ENCODE measurements at places on chromosomes 2 and 18. TPM values are rescaled to one million over a fixed set of nuclear protein-coding genes. Genes with fewer than 3 reads are reported as not detected.

The NCKAP5 gene
- 3.4 TPM for polyA plus RNA-seq

The LRATD1 gene
- polyA plus RNA-seq: not detected

The GPR45 gene
- polyA plus RNA-seq: not detected

The SGPP2 gene
- 1.2 TPM for polyA plus RNA-seq

The DSC2 gene
- 6.4 TPM for polyA plus RNA-seq

The GAREM2 gene
- 6.0 TPM for polyA plus RNA-seq

The SKOR2 gene
- not detected for polyA plus RNA-seq

The SLC4A5 gene
- polyA plus RNA-seq: 2.1 TPM

The CPO gene
- 0.31 TPM for polyA plus RNA-seq

The DSG2 gene
- polyA plus RNA-seq: 22.7 TPM

The KCNS3 gene
- polyA plus RNA-seq: 5.2 TPM

The ATG9A gene
- polyA plus RNA-seq: not detected

The C18orf54 gene
- polyA plus RNA-seq: 7.3 TPM

The DIPK1C gene
- 15.6 TPM for polyA plus RNA-seq

The RANBP2 gene
- 40.6 TPM for polyA plus RNA-seq

The GPR75 gene
- polyA plus RNA-seq: 1.8 TPM

The SERPINB4 gene
- polyA plus RNA-seq: not detected

The TUBA4B gene
- not detected for polyA plus RNA-seq

The MYOM1 gene
- polyA plus RNA-seq: 308 TPM

The PCARE gene
- 0.35 TPM for polyA plus RNA-seq

The AMER3 gene
- polyA plus RNA-seq: not detected

The C2orf72 gene
- 0.21 TPM for polyA plus RNA-seq

The CKAP2L gene
- 11.9 TPM for polyA plus RNA-seq

The DPP10 gene
- polyA plus RNA-seq: 4.5 TPM

The SLC19A3 gene
- polyA plus RNA-seq: 0.64 TPM

The GKN1 gene
- polyA plus RNA-seq: not detected

The NLRC4 gene
- polyA plus RNA-seq: 1.2 TPM

The GALNT14 gene
- polyA plus RNA-seq: 5.0 TPM

The KCNG2 gene
- polyA plus RNA-seq: 0.45 TPM

The MC2R gene
- 0.74 TPM for polyA plus RNA-seq

The TMEFF2 gene
- polyA plus RNA-seq: 31.7 TPM

The NEU2 gene
- not detected for polyA plus RNA-seq

The CDH19 gene
- 2.5 TPM for polyA plus RNA-seq

The IL1RN gene
- polyA plus RNA-seq: 2.5 TPM

The ANTXR1 gene
- polyA plus RNA-seq: 168 TPM

The ZNF892 gene
- polyA plus RNA-seq: not detected

The CAPN14 gene
- polyA plus RNA-seq: not detected

The IL36A gene
- not detected for polyA plus RNA-seq
